ENCODE measurements at places on chromosomes 7 and 10.

GRCh38 chr7:50182759-50183158 lies 89.7 kb upstream of the ZPBP start:
- DNase-seq = no peak

GRCh38 chr10:10797513-10797912 lies 220.2 kb upstream of the CELF2 start:
- DNase-seq = no peak

DNA sequence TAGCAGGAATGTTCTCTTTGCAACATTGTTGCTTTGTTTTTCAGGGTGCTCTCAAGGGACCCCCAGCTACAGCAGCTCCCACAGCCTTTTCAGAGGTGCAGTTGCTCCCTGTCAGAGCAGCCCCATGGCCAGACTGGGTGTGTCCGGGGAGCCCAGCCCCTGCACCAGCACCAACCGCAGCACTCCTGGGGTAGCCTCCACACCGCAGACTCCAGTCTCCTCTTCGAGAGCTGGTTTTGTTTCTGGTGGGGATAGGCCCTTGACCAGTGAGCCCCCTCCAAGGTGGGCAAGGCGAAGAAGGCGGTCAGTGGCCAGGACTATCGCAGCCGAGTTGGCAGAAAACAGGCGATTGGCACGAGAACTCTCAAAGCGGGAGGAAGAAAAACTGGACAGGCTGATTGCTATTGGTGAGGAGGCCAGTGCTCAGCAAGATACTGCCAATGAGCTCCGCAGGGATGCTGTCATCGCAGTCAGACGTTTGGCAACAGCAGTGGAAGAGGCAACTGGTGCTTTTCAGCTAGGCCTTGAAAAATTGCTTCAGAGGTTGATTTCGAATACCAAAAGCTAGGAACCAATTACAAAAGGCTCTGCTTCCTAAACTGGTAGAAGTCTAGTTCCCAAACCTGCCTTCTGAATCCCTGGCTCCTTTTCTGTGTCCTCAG lies 5.4 kb downstream of the HSPA14 start:
- no peak for DNase-seq

DNA sequence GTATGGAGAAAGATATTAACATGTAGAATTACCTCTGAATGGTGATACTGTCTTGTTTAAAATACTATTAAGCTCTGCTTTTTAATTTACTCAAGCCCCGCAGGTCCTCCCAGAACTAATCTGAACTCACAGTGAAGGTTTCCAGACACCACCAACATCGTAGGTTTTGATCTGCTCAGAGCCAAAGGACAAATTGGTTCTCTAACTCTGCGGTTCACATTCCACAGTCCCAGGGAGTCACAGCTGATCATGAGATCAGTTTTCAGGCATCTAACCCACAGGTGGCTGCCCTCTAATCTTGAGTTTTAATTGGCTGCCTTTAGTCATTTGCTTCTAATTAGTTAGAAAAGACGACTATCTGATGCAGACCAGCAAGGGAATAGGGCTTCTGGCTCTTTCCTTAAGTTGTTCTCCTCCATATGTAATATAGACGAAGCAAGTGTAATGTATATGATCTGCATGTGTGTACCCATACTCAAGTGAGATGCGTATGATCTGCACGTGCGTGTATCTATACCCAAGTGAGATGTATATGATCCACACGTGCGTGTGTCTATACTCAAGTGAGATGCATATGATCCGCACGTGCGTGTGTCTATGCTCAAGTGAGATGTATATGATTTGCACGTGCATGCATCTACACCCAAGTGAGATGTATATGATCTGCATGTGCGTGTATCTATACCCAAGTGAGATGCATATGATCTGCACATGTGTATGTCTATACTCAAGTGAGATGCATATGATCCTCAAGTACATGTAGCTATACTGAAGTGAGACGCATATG lies 331.5 kb upstream of the NPVF start:
- no peak for DNase-seq

- DNase-seq = no peak
These were observed 5.3 kb upstream of the MAGI2 start for GRCh38 chr7:79458796-79459195.

- no peak for DNase-seq
These were observed 20.6 kb upstream of the C10orf105 start for GRCh38 chr10:71740069-71740653.

DNA sequence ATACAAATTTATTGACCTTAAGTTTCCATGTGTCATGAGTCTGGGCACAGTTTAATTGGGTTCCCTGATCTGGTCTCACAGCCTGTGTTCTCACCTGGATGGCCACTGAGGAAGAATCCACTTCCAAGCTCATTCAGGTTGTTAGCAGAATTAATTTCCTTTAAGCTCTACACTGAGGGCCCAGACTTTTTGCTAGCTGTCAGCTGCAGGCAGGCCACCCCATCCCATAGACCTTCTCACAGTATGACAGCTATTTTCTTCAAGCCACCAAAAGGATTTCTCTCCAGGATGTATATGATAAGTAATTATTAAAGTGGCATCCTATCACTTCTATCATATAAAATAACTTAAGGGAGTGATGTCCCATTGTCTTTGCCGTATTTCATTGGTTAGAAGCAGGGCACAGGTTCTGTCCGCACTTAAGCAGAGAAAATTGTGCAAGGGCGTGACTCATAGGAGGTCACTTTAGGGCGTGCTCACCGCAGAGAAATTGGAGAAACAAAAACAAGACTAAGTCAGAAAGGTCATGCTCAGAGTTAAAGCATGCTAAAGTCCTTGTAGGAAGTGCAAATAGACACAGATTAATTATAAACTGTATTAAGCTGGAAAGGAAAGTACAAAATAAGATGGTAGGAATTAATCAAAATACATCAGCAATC lies 109.9 kb downstream of the AHR start:
- no peak for DNase-seq

GRCh38 chr7:24924375-24924774 lies 55.6 kb downstream of the OSBPL3 start:
- no peak for DNase-seq

DNA sequence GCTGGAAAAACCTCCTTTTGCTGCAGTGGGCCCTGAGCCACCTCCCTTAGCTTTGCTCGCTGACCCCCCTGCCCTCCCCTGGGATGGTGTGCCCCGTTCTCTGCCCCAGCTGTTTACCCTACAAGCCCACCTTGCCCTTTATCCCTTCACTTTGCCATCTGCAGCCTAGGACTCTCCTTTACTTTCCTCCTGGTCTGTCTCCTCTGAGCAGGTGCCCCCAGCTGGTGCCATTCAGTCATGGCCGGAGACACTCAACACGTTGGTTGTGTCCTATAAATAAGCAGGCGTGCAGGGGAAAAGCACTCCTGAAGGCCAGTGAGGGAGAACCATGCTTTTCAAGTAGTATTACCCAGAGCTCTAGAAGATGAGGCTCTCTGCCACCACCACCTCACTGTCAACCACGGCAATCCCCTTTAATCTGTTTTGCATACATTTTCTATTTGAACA lies 6.1 kb downstream of the RASSF4 start:
- DNase-seq = no peak

DNA sequence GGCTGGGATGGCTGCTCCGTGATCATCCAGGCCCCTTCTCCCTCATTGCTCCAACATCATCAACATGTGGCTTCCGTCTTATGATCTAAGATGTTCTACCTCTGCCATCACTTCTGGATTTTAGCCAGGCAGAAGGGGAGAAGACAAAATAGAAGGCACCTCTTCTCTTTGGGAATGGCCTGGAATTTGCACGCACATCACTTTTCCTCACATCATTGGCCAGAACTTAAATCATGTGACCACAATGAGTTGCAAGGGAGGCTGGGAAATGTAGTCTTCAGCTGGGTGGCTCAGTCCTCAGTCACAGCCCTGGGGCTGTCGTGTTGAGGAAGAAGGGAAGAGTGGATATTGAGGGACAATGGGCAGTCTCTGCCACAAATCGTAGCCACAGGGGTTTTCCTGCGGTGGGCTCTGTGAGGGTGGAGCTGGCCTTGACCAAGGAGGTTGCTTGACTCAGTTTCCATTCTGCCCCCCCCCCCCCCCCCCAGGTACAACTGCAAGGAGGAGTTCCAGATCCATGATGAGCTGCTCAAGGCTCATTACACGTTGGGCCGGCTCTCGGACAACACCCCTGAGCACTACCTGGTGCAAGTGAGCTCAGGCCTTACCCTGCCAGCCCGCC lies 50.3 kb downstream of the PALD1 start:
- DNase-seq = no peak

DNA sequence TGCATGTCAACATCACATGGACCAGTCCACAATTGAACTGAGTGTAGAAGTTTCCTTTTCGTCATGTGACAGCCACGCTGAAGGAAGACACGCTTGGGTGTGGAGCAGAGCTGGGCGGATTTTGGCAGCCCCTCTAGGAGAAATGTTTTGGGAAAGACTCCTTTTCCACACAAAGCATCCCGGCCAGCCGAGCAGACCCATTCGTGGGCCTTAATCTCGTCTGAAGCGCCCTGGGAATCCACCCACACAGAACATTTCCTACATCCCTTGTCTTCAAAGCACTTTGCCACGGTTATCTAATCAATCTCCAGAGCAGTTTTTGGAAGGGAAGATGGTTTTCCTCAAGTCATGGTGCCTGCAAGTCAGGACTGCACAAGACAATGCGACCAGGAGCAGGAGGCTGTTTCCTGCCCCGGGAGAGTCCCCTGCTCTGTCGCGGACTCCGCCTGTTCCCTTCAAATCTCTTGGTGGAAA lies 8.4 kb upstream of the IFT22 start:
- no peak for DNase-seq

- no peak for DNase-seq
These were observed 23.0 kb upstream of the GRID1 start for GRCh38 chr10:86389441-86390193.

- DNase-seq = no peak
These were observed 103.0 kb downstream of the LCOR start for GRCh38 chr10:96935148-96935547.

- no peak for DNase-seq
These were observed 303.9 kb upstream of the NRG3 start for GRCh38 chr10:81570878-81571794.

DNA sequence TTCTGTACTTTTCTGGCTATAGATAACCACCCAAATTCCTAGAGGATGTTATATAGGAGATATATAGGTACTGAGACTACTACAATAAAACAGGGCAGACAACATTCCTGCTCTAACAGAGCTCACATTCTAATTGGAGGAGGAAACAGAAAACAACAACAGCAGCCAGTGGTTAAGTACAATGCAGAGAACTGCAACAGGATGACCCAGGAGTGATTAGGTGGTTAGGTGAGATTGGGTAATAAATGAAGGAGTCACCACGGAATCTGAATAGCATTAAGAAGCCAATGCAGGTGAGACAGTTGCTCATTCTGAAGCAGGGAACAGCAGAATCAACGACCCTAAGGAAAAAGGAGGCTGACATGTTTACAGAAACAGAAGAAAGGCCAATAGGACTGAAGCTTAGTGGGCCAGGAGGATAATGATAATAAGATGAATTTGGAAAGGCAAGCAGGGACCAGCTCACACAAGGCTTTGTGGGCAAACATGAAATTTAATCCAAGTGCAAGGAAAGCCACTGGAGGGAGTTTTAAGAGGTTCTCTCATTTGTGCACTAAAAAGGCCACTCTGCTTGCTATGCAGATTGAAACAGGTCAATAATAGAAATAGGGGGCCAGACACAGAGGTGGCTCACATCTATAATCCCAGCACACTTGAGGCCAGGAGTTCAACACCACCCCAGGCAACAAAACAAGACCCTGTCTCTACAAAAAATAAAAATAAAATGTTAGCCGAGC lies 16.9 kb upstream of the REEP3 start:
- DNase-seq = no peak

- no peak for DNase-seq
These were observed 702.5 kb upstream of the LRRN3 start for GRCh38 chr7:110388457-110388856.

GRCh38 chr10:23630376-23630775 lies 191.5 kb downstream of the OTUD1 start:
- no peak for DNase-seq

- DNase-seq = no peak
These were observed 559.4 kb upstream of the GALNT17 start for GRCh38 chr7:70572571-70572970.

- DNase-seq = no peak
These were observed 40.2 kb downstream of the PDSS1 start for GRCh38 chr10:26737730-26738129.

GRCh38 chr10:30970760-30971460 lies 60.8 kb downstream of the ZNF438 start:
- no peak for DNase-seq

DNA sequence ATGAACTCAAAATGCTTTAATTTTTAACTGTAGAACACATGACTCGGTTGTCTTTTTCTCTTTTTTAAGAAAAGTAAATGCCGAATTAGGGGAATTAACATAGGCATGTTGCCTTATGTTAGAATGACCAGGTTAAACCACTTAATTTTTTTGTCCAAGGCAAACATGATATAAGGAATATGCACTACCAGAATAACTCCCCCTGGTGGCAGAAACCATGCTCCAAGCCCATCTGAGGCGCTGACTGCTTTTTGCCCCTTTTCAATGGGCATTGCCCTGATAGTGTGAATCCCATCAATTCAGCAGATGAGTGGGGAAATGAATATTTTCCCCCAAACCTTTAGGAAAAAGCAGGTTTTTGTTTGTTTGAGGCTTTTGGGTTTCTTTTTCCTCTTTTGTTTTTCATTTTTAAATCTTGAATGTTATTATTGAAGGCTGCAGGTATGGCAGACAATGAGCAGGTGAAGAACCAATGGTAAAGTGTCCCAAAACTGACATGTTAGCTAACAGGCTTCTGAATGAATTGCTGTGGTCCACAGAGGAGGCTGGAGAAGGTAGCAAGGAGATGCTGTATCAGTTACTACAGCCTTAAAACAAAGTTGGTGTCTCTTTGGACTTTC lies 284.3 kb downstream of the SORCS3 start:
- DNase-seq = no peak

- no peak for DNase-seq
These were observed 42.6 kb downstream of the ZNF503 start for GRCh38 chr10:75358835-75359421.

- no peak for DNase-seq
These were observed 8.7 kb downstream of the WBP1L start for GRCh38 chr10:102752266-102752930.

GRCh38 chr10:72763201-72763600 lies 71.3 kb downstream of the MCU start:
- no peak for DNase-seq

GRCh38 chr10:110989016-110989415 lies 69.6 kb downstream of the SHOC2 start:
- DNase-seq = no peak

GRCh38 chr7:101832685-101833375 lies 15.4 kb downstream of the CUX1 start:
- no peak for DNase-seq

GRCh38 chr7:46871516-46871915 lies 710.4 kb downstream of the TNS3 start:
- no peak for DNase-seq

GRCh38 chr7:128801003-128801402 lies 9.2 kb downstream of the CCDC136 start:
- no peak for DNase-seq

GRCh38 chr10:46522295-46523118 lies 34.0 kb downstream of the GPRIN2 start:
- no peak for DNase-seq

GRCh38 chr10:116444527-116445142 lies 17.0 kb downstream of the PNLIPRP3 start:
- no peak for DNase-seq

DNA sequence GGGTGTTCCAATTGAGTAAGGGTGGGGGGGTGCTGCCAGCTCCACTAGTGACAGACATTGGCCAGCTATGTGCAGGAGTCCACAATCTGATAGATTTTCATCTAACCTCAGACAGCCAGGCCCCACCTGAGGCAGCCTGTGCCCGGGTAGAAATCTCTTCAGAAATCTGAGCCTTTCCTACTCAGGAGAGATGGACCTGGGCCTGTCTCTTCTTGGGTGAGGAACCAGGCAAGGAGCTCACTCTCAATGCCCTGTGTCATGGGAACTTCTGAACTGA lies 86.9 kb downstream of the UBE2H start:
- no peak for DNase-seq

Data from effector memory CD4-positive, alpha-beta T cell (primary cell).